H4 (cell line): ENCODE measurements at places on chromosomes 12 and 14. TPM values are rescaled to one million over a fixed set of nuclear protein-coding genes. Genes with fewer than 3 reads are reported as not detected.

DNA sequence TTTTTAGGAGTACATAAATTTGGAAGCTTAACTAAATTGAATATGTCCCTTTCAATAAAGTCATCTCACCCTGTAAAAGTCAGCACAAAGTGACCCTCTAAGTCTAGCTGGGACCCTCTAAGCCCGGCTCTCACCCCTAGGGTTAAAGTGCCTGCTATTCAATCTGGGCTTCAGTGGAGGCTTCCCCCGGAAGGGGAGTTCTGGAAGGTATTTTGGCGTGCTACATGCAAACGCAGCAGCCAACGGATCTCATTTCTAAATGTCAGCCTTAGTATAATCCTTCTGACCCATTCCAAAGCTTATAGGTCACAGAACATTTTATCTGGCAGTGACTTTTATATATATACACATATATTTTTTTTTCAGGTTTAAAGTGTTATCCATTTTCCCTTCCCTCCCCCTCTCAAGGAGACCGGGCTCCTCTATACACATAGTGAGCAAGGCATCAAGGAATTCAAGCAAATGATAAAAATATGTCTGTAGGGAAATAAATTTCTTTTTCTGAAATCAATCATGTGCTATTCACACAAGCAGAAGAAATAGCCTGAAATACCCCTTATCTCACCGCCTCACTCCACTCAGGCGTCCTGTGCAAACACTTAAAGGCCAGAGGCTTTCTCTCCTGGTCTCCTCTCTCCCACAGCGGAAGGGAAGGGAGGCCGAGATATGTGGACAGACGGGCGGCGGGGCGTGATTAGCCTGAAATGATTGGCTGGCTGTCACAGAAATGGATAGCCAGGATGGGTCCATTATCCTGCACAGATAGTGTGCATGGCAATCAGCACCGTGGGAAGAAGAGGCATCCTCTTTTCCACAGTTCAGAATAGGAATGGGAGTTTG lies 301.7 kb downstream of the GALC start:
- no peak for DNase-seq

DNA sequence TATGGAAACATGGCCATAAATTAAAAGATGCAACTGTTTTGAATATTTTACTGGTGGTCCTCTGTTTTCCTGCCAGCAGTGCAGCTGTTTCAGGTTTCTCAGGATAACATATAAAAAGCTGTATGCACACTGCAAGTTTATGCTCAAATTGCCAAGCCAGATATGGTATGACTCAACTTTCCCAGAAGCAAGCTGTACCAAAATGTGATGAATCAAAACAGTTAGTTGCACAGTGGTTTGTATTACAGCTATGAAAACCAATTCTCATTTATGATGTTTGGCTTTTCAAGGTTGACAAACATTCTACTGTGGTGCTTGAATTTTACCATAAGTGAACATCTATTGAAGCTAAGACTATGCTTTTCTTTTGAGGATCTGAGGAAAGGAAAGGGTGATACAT lies 15.5 kb downstream of the TRMT5 start:
- DNase-seq: peak; percentile 19

GRCh38 chr12:104680491-104680890 lies 223.7 kb downstream of the CHST11 start:
- DNase-seq: no peak

GRCh38 chr12:53974084-53975063 lies at the start of gene HOTAIR:
TSS of gene HOTAIR (minus strand) at chr12:53974954.
- DNase-seq: peak; percentile 48

DNA sequence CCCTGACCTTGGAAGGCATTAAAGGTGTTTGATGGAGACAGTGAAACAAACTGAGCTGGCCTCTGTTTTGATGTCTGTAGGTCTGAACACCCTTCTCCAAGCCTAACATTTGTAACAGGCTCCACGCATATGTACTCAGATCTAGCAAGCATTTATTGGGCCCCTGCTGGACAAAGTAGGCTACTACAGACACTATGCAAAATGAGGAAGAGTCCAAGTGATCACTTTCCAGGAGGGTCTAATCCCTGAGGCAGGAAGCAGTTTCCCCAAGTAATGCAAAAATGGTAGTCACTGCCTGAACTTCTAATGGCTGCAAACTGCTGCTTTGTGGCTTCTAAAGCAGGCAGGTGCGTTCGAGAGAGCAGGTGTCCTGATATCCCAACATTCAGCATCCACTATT lies 405.8 kb downstream of the MED13L start:
- peak; percentile 43 for DNase-seq

DNA sequence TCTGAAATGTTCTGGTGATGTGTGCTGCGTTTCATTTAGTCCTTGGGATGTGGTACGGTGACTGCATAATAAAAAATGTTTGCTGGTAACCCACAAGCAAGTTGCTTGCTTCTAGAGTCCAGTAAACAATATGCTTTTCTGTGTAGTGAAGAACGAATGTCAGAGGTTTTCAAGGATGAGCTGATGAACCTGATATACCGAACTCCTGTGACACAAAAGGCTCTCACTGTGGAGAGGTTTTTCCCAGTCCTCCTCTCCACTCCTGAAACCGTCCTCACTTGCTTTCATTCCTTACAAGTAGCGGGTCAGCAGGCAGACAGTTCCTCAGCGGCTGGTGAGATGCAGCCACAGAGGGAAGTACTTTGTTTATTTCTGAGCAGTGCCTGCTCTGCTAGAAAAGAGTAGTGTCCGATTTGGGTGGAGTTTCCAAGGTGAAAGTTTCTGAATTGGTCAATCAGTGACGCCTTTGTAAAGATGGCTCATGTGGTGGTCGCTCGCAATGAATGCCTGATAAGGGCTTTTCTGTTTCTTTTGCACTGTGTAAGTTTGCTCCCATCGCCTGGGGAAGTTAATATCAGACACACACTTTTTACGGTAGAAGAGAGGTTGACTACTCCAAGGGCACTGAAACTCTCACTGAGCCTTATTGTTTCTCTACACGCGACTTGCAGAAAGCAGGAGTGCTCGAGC lies 3.0 kb downstream of the ETV6 start:
- DNase-seq: peak; percentile 47

DNA sequence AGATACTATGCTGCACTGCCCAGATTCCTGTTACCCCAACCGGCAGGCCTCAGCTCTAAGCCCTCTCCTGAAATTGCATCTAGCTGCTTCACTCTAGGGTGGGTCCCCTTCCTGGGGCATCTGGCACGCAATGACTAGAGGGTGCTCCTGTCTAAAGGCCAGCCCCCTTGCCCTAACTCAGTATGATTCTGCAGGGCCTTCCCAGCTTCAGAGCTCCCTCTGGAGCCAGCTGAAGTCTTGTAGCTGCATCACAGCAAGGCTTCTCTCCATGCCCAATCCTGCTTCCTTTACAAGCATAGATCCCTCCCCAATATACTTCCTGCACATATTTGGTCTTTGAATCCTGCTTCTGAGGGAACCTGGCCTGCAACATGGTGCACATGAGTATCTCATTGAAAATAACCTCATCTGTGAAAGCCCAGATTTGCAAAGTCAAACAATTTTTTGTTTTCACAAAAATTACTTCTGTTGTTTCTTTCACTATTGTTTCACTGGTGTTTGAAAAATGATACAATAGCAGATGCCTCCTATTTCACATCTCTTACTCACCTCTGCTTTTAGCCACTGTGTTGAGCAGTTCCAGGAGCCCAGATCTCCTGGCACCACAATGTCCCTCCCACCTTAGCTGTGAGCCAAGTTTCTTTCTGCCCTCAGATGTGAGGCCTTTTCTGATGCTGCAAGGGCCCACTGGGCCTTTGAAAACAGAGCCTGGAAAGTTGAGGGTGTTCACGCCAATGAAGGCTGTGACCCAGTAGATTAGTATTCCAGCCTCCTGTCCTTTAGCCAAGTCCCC lies 169.5 kb upstream of the EGLN3 start:
- no peak for DNase-seq

DNA sequence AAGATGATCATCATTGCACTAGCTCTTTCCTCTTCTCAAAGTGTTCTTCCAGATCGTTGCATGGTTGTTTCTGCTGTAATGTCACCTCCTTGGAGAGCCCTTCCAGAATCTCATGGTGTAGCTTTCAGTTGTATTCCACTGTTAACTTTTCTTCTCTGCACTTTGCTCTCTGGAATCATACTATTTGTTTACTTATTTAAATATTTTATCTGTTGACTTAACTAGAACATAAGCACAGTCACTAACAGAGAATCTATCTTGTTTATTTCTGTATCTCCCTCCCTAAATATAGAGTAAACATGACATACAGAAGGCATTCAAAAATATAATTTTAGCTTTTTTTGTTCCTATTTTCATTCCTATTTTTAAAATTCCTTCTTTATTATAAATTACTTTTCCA lies 11.8 kb downstream of the LIN7A start:
- no peak for DNase-seq

DNA sequence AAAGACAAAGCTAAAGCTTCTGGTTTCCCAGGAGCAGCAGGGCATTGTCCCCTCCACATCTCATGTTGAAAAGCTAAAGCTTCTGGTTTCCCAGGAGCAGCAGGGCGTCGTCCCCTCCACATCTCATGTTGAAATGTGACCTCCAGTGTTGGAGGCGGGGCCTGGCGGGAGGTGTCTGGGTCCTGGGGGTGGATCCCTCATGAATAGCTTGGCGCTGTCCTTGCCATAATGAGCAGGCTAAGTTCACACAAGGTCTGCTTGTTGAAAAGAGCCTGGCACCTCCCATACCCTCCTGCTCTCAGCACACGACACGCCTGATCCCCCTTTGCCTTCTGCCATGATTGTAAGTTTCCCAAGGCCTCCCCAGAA lies 123.7 kb downstream of the PIWIL1 start:
- DNase-seq: no peak

GRCh38 chr12:81617915-81618314 lies 141.2 kb downstream of the PPFIA2 start:
- no peak for DNase-seq

GRCh38 chr12:113860059-113860820 lies 105.9 kb downstream of the RBM19 start:
- no peak for DNase-seq

DNA sequence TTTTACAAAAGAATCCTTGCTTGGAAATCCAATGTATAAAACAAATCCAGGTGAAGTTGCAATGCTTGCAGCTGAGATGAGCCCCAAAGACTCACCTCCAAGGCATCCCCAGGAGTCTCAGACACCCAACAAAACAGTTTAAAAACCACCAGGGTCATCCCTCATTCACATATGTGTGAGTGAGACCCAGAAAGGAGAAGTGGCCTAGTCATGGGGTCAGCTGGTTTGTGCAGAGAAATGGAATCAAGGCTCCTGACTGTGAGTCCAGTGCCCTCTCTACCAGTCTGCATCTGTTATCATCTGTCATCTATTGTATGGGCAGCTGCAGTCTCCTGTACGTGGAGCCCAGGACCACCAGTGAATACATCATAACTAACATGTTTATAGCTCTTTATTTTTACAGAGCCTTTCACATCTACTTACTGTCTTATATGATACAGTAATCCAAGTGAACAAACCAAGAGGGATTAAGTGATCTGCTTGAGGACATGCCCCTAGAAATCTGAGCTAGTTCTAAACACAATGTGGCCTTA lies 27.1 kb downstream of the PLEKHG7 start:
- no peak for DNase-seq

DNA sequence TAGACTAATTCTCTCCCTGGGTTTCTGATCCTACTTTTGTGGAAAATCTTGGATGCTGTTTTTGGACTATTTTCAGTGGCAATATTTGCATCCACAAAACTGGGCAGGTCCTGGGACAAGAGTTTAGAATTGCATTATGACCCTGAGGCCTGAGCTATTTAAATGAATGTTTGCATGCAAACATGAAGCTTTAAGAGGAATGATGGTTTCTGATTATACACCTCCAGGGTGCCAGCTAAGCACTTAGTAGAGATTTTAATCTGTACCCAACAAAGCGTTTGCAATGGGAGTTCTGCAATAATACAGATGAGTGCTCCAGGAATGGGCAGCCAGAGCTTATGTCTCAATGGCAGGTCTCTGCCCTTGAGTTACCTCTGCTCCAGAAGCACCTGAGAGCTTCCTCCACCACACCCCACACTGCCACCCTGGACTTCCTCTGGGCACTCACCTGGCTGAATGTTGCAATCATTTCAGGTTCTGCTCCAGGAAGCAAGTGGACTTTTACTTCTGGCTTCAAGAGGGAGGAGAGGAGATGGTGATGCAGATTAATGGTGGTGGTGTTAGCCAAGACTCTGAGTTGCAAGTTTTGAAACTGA lies 6.0 kb upstream of the SPTLC2 start:
- DNase-seq: no peak

GRCh38 chr12:58814036-58814435 lies 106.3 kb downstream of the LRIG3 start:
- DNase-seq: no peak

DNA sequence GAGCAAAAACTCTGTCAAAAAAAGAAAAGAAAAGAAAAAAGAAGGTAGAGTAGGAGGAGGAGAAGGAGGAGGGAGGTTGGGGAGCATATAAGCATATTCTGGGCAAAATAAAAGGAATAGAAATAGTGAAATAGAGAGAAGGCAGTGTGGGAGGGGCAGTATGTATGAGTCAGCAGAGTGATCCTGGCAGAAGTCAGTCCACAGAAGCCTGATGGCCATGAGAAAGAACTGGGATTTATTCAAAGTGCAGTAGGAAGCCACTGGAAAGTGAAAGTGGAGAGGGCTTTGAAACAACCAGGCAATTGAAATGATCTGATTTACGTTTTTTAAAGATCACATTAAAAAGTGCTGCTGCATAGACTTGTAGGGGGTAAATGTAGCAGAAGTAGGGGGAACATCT lies 368.6 kb upstream of the USP15 start:
- peak; percentile 51 for DNase-seq

GRCh38 chr12:25689996-25690501 lies 137.0 kb upstream of the LMNTD1 start:
- DNase-seq: peak; percentile 75

DNA sequence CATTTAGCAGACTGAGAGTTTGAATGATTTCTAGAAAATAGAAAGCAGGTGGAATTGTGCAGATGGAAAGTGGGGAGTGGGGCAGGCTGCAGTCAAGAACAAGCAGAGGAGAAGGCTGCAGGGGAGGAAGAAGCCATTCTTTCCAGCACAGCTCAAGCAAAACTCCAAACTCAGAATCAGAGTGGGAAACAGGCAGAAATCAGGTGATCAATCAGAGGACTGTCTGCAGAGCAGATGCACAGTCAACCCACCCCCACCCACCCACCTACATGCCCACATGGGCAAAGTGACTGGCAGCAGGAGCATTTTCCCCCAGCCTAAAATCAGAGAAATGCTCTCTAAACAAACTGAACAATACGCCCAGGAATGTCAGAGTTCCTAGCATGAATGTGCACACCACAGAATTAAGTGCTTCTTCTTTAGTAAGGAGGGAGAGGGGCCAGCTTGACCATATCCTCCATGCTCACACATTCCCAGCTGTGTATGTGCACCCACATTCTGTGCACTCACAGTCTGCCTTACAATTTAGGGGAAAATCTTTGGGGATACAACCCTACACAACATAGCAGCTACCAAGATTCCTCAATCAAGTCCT lies 194.1 kb upstream of the PLEKHA5 start:
- no peak for DNase-seq

The HOXC12 gene
- not detected in 2 replicates for total RNA-seq

The EIF2B1 gene
- 61.6 and 116 TPM in 2 replicates for total RNA-seq

The PARPBP gene
- 29.8 and 30.0 TPM in 2 replicates for total RNA-seq

The GYS2 gene
- not detected in 2 replicates for total RNA-seq

The RASAL1 gene
- 0.08 TPM in 1 of 2 replicates, not detected in the other for total RNA-seq

The OTOGL gene
- total RNA-seq: 0.02 and 0.17 TPM in 2 replicates

The ZNF384 gene
- total RNA-seq: 21.2 and 23.6 TPM in 2 replicates

The P2RX2 gene
- total RNA-seq: not detected in 2 replicates

The PDZRN4 gene
- not detected in 2 replicates for total RNA-seq

The TMCC3 gene
- 0.43 and 0.84 TPM in 2 replicates for total RNA-seq
